ENCODE measurements at places on chromosomes 3 and 15. TPM values are rescaled to one million over a fixed set of nuclear protein-coding genes. Genes with fewer than 3 reads are reported as not detected.

DNA sequence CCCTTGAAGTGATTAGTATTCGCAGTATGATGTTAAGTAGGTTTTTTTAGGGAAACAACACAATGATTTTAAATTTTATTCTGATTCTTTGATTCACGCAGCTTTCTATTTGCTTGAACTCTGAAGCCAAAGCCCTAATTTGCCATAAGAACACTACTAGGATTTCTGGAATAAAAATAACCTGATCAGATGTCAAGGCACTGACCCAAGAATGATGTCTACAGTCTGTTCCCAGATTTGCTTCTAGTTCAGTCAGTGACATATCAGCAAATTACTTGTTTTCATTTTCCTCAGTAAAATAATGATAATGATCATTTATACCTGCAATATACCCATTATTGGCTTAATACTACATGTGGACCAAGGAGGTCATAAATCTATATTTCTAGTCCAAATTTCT, 179.5 kb upstream of the EIF1B start:
- DNase-seq = no peak

DNA sequence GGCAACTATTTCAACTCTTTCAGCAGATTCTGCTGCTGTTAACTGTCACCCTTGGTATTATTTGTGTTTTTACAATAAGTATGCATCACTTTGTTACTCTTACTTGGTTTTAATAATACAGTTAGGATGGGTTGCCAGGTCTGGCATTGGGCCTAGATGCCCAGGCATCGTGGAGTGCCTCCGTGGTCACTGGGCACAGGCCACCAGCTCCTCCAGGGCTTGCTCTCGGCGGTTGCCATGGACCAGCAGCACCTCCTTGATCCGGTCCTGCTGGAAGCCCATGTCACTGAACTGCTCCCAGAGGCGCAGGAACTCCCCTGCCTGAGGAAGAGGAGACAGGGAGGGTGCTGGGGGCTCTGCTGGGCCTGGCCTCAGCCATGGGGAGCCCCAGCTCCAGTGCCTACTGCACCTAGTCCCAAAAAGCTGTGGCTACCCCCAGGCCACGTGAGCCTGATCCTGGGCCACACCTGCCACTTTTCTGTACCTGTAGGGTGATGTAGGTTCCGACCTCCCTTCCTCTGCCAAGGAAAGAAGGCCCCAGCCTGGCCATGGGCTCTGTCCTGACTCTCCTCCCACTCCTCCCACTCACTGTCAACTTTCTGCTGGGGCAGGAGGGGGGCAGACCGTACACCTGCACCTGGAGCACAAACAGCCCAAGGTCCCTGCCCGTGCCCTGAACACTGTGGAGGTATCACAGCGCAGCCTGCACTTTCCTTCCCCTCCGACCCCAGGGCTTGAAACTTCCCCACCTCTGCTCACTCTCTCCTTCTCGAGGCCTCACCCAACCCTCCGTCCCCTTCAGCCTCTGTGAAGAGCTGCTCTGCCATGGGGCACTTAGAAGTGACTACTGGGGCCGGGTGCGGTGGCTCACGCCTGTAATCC, 16.6 kb downstream of the KBTBD13 start:
- DNase-seq = no peak

GRCh38 chr3:38610436-38610835, 39.1 kb downstream of the SCN5A start:
- DNase-seq = no peak

DNA sequence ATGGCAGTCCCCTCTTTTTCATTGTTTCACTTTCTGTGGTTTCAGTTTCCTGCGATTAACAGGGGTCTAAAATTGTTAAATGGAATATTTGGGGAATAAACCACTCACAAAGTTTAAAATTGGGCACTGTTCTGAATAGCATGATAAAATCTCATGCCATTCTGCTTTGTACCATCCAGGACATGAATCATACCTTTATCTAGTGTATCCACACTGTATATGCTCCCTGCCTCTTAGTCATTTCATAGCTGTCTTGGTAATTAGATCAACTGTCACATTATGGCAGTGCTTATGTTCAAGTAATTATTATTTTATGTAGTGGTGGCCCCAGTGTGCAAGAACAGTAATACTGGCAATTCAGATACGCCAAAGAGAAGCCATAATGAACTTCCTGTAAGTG, 734.5 kb downstream of the ZPLD1 start:
- DNase-seq = no peak

DNA sequence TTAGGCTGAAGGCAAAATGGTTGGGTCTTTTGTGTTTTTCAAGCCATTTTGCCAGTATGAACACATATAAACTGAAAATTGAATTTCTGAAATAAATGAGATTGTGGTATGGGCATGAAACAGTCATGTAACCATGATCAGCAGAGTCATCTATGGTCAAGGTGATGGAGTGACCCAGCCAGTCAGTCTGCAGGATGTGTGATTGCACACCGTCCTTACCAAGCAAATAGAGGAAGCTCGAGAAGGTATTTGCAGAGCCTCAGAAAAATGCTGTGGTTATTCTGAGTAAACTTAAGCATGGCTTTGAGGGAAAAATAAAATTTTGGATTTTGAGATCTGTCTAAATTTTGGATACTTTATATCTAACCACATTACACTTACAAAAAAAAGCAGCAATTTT, 95.9 kb upstream of the RNF7 start:
- DNase-seq = no peak

- no peak for DNase-seq
Measured at GRCh38 chr15:93974804-93975481, 256.4 kb upstream of the MCTP2 start.

DNA sequence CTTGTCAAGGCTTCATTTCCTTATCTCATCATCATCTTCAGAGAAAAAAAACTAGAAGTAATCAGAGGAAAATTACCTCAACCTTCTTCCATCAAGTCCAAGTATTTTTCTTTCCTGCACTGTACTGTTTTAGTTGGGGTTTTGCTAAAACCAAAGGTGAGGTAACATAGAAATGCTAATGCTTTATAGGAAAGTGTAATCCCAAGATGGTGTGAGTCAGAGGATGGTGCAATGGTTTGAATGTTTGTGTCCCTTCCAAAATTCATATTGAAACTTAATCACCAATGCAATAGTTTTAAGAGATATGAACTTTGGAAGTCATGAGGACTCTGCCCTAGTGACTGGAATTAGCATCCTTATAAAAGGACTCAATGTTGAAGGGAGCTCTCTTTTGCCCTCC, 79.5 kb downstream of the KBTBD8 start:
- DNase-seq = no peak

- DNase-seq = no peak
Measured at GRCh38 chr3:177137774-177138705, 59.2 kb downstream of the TBL1XR1 start.

DNA sequence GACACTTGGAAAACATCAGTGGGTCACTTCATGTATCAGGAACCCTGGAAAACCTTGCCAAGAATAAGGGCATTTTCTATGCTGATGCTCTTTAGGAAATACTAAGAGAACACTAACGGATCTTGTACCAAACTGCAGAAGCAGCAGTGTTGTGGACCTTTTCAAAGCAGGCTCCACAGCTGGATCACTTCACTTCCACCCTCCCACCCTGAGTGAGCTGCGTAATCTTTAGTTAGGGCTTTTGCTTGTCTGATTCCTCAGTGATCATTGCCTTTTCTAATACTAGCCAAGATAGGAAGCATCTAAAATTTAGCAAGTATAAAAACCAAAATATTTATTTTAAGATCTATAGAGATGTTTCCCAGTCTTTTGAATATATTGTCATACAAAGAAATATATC, 229.0 kb downstream of the EPHA6 start:
- DNase-seq = no peak

- DNase-seq = no peak
Measured at GRCh38 chr3:27319847-27320526, 49.2 kb downstream of the NEK10 start.

- peak; percentile 65 for DNase-seq
Measured at GRCh38 chr3:50192689-50193141, 1.3 kb downstream of the GNAT1 start.

DNA sequence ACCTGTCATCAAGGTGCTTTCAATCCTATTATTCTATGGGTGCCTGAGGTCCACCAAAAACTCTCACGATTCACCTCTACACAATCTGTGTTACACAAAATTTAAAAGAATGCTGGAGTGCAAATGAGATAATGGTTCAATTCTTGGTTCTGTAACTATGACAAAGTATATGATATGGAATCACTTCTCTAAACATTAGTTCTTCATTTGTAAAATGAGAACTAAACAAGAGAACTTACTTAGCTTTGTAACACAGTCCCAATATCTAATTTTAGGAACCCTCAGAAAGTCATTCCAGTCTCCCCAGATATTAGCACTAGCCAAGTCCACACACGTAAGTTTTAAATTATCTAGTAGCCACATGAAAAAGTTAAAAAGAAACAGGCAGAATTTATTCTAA, 111.5 kb downstream of the TBL1XR1 start:
- no peak for DNase-seq

STX19 gene
- not detected for total RNA-seq

RTP1 gene
- total RNA-seq = not detected

PLA1A gene
- 1.5 TPM for total RNA-seq

PLA2G4D gene
- total RNA-seq = not detected

RPL4 gene
- 1,535 TPM for total RNA-seq

EPHB1 gene
- 1.7 TPM for total RNA-seq

GABRR3 gene
- not detected for total RNA-seq

CHRNA7 gene
- 1.5 TPM for total RNA-seq

Data from left cardiac atrium (tissue), 4 donors.